Effector CD8-positive, alpha-beta T cell (primary cell): ENCODE measurements at places on chromosomes 11 and 22.

GRCh38 chr11:58254936-58255335 lies 13.1 kb downstream of the OR10W1 start:
- no peak for DNase-seq

- no peak for DNase-seq
Measured at GRCh38 chr11:73838443-73839122, 38.1 kb downstream of the COA4 start.

DNA sequence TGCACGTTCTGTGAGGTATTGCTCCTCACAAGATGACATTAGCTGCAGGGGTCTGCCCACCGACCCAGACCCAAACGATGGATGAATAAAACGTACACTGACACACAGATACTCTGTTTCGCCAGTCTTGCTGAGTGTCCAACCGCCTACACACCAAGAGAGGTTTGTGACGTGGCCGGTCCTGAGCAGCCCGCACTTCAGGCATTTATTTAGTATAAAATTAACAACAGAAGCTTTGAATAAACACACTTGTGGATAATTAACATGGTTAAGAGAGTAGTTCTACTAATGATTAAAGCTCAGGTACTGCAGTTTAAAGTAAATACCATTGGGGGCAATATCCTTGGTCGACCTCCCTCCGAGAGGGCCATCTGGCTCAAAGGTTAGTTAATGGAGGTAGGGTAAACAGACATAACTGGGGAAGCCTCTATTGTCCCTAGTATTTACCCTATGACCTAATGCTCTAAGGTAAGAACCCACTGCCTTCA lies 75.7 kb downstream of the CCDC83 start:
- DNase-seq: no peak

- no peak for DNase-seq
Measured at GRCh38 chr22:31139066-31139465, 1.2 kb downstream of the PLA2G3 start.

DNA sequence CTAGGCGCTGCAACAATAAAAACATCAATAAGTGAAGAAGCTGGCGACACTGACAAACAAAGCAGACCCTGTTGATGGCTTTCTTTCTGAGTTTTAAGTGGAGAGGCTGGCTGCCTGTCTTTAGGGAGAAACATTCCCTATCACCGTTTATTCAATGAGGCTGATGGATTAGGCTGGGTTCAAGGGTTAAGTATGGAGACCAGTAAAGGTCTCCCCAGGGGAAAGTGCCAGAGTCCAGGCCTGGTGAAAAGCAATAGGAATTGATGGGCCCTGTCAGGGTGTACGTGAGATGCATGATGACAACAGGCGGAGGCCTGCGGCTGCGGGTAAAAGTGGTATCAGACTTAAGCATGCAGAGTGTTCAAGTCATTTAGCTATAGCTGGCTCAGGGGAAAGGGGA lies 102.6 kb downstream of the ALX4 start:
- no peak for DNase-seq
